Type B pancreatic cell (in vitro differentiated cells): ENCODE measurements at places on chromosomes 7 and 10. TPM values are rescaled to one million over a fixed set of nuclear protein-coding genes. Genes with fewer than 3 reads are reported as not detected.

ASIC3 gene
- total RNA-seq = 2.2 and 4.4 TPM in 2 replicates

ZNF3 gene
- total RNA-seq = 52.8 and 66.6 TPM in 2 replicates

TLX1 gene
- 0.10 and 0.17 TPM in 2 replicates for total RNA-seq

TBXAS1 gene
- total RNA-seq = 4.2 and 5.8 TPM in 2 replicates

SAP25 gene
- total RNA-seq = 3.1 and 5.6 TPM in 2 replicates
